Cerebellar nuclear complex (tissue), 1 donor: ENCODE measurements at places on chromosomes 3 and 15.

- DNase-seq: no peak
Measured at GRCh38 chr3:181933052-181933618, 221.4 kb downstream of the SOX2 start.

DNA sequence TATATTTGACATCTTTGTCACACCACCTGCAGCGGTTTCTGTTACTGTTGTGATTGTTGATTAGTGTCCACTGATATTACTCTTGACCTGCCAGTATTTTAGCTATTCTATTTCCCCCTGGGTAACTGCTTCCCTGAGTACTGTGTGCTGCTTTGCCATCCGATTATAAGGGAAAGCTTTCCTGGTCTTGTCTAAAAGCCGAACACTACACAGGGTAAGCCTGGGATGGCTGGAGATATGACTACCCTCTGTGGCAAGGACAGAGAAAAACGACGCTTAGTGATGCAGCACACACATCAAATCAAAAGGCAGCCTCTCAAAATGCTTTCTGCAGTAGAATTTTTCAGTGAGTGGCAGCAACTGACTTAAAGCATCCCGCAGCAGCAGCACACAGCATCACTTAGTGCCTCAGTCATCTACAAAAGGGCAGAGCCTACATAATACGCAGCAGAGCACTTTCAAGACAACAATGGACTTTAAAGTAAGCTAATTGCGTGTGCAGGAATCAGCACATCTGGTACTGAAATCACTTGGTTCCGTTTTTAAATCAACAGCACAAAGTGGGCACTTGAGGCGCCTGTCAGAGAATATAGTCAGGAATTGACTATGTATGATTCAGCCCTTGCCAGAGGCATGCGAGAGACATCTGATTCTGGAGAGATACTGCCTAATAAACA, 656.3 kb upstream of the TGFBR2 start:
- no peak for DNase-seq

DNA sequence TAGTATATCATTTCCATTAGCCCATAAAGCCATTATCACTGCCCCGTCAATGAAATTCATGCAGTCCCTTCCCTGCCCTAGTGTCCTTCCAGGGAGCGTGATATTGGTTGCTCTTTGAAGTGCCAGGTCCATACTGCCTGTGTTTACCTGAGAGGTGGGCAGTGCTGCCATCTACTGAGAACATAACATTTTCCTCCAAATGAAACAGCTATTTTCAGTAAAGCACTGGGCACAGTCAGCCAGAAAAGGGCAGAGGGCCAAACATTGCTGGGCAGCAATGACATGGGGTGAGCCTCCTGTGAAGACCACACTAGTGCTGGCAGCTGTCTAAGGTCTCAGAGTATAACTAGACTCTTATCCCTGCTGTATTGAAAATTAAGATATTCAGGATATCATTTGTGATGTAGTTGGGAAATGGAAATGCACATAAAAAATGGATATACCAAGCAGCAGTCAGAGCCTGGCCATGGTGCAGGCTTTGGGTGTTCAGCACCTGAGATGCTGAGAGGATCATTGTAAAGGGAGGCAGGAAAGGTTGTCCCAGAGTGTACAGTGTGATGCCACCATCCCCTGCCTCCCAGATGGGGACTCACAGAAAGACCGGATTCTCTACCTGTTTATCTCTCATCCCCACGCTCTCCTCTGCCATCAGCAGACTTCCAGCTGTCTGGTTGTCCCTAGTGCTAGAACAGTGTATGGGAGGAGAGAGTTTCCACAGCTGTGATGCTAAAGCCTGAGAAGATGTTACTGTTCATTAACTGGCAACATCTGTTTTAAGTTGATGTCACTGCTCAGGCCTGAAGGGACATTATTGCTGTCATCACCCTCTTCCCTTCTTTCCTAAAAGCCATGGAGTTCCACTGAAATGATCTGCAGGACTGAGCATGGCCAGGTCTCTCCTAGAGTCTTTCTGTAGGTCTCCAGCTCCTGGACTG, 108.8 kb downstream of the ARNT2 start:
- peak; percentile 33 for DNase-seq

- no peak for DNase-seq
Measured at GRCh38 chr3:116040152-116040551, 405.1 kb downstream of the LSAMP start.

- DNase-seq: no peak
Measured at GRCh38 chr3:54960082-54960481, 32.2 kb upstream of the LRTM1 start.

GRCh38 chr15:63221346-63221745, 31.9 kb downstream of the RAB8B start:
- no peak for DNase-seq

- DNase-seq: no peak
Measured at GRCh38 chr15:93152360-93152759, 63.3 kb upstream of the RGMA start.

GRCh38 chr3:136730595-136731273, 21.4 kb downstream of the STAG1 start:
- no peak for DNase-seq

DNA sequence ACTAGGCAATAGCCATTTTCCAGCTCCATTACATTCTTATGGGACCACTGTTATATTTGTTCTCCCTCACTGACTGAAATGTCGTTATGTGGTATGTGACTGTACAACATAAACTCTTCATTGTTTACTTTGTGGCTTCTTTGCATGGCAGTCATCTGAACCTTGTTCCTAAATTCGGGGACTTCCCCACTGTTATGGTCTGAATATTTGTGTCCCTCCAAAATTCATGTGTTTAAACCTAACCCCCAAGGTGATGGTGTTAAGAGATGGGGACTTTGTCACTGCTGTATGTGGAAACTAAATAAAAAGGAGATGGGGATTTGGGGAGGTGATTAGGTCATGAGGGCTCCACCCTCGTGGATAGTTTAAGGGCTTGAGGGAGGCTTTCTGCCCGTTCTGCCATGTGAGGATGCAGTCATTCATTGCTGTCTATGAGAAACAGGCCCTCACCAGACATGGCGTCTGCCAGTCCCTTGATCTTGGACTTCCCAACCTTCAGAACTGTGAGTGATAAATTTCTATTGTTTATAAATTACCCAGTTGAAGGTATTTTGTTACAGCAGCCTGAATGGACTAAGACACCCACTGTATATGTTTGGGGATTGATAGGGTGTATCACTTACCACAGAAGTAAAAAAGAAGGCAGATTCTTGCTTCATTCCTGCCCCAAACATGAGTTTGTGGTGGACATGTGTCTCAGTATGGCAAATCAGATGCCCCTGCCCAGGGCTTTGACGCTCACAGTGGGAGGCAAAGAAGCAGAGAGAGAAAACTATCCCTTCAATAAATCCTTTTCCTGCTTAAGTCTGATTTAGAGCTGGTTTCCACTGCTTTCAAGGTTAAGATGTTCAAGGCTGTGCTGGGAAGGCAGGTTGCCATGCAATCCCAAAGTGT, 138.0 kb upstream of the UBE2E1 start:
- DNase-seq: no peak

- DNase-seq: no peak
Measured at GRCh38 chr3:174505266-174505665, 353.9 kb upstream of the NAALADL2 start.

DNA sequence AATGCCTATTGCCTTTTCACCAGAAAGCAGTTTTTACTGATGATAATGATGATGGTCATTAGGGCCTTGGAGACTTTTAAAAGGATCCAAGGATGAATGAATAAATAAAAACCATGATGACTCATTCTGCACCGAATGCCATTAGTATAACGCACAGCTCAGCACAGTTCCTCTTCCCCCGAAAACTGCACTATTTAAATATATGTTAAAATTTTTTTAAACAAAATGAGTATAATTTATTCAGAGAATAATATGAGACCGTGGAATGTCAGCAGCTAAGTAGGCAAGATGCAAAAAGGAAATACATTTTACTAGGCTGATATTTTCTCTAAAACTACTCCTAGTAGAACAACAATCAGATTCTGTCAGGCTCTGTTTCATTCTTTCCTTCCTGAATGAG, 83.4 kb upstream of the NANOGP8 start:
- DNase-seq: no peak

DNA sequence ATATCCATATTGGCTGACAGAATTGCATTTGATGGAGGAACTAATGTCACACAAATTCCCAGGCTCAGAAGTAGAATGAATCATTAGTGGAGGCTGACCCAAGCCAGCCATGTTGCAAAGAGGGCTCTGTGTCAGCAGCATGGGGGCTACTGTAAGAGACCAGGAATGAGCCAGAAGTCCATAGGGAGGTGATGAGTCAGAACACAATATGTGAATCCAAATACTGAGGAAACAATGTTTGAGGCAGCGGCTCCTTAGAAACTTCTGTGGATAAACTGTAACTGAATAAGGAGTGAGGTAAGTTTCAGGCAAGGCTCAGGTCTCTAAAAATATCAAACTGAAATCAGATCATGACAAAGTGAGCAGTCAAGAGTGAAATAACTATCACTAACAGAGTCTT, 170.7 kb downstream of the WDR72 start:
- no peak for DNase-seq

- no peak for DNase-seq
Measured at GRCh38 chr3:195849322-195850074, 37.8 kb upstream of the MUC4 start.

GRCh38 chr3:112874725-112875124, 28.1 kb upstream of the CD200R1L start:
- DNase-seq: no peak

GRCh38 chr3:38992117-38992760, 59.5 kb downstream of the SCN11A start:
- DNase-seq: no peak

- no peak for DNase-seq
Measured at GRCh38 chr3:98008855-98009254, 26.3 kb downstream of the GABRR3 start.

DNA sequence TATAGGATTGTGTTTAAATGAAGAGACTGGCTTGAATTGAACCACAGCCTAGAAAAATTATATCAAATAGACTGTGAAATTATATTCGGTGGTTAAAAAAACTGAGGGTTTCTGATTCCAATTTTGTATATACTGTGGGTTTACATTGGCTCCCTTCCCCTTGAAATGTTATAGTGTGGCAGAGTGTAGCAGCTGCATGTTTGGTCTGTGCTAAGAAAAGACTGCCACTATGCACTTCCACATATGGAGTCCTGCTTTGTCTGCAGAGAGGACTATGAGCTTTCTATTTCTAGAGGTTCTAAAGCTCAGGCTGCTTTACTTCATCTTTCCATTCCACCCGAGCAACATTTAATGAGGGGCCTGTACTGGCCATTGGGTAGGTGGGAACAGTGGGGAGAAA, 112.3 kb downstream of the P3H2 start:
- DNase-seq: no peak

GRCh38 chr3:78912259-78912658, 855.5 kb downstream of the ROBO1 start:
- DNase-seq: no peak

- DNase-seq: no peak
Measured at GRCh38 chr3:141353652-141354495, 14.4 kb upstream of the ZBTB38 start.

DNA sequence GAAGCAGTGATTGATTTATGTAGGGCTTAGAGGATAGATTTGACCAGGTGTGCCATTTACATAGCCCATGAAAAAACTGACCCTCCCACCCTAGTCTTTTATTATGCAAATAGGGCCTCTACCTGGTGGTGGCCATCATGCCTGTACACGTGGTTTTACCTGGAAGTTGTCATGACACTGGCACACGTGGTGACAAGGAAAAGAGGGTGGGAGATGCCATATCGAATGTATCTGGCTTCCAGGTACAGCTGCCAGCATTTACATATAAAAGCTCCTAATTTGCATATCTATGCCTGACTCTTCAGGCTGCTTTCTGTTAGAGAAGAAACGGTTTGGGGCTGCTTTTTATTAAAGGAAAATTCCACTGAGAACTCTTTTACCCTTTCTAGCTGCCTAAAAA, 35.0 kb upstream of the DNAJC13 start:
- no peak for DNase-seq
